ENCODE measurements at places on chromosomes 7 and 10.

GRCh38 chr7:47714669-47715607, 133.0 kb upstream of the TNS3 start:
- DNase-seq = no peak

DNA sequence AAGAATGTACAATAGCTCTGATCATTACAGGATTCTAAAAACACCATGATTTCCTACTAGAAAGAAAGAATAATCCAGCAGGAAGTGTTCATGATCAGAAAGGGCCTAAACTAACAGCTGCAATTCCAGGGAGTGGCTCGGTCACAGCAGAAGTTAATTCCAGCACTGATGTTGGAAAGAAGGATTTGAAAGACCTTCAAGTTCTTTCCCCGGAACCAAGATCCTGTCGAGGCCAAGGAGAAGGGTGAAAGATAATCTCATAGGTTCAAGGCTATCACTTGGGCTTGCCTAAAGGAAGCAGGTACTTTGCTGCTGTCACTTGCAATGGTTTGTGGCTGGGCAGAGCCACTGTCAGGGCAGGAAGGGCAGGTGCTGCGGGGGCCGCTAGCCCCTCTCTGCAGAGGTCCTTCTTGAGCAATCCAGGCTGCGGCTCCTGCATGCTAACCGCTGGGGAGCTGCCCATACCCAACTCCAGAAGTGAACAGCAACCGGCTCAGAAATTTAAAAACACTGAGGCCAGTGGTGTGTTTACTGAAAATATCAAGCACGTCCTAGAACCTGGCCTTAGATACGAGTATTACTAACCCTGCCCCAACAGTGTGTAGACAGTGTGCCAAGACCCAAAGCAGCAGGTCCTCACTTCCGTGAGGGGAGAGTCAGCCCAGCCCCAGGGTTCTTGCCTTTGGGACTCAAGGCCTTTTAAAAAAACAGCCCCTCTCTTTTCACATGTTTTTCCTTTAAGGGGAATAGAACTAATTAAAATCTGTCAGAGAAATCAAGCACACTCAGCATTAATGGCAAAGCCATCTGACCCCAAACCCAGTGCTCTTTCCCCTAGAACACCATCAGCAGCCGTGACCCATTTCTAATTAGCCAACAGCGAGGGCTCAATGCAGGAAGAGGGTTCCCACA, 76.8 kb downstream of the VIPR2 start:
- DNase-seq = no peak

DNA sequence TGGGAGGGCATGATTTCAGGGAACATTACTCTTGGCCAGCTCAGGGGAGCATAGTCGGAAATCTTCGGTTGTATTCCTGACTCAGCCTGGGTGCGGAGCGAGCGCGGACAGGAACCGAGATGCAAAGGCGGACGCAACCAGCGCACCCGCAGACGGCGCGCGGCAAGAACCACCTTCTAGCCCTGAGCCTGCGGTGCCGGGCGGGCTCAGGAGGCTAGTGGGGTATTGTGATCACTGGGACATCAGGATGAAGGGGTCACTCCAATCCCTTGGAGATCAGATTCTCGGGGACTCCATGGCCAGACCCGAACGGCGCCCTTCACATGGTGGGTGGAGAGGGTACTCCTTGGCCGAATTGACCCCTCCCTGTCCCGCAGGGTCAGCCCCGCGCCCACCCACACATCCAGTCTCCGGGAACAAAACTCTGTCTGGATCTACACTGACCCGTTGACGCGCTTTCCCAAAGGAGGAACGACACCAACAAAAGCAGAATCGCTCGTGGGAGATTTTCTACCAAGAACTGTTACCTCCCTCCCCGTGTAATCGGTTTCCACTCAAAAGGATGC, 730.5 kb downstream of the ZWINT start:
- DNase-seq = peak; percentile 56

DNA sequence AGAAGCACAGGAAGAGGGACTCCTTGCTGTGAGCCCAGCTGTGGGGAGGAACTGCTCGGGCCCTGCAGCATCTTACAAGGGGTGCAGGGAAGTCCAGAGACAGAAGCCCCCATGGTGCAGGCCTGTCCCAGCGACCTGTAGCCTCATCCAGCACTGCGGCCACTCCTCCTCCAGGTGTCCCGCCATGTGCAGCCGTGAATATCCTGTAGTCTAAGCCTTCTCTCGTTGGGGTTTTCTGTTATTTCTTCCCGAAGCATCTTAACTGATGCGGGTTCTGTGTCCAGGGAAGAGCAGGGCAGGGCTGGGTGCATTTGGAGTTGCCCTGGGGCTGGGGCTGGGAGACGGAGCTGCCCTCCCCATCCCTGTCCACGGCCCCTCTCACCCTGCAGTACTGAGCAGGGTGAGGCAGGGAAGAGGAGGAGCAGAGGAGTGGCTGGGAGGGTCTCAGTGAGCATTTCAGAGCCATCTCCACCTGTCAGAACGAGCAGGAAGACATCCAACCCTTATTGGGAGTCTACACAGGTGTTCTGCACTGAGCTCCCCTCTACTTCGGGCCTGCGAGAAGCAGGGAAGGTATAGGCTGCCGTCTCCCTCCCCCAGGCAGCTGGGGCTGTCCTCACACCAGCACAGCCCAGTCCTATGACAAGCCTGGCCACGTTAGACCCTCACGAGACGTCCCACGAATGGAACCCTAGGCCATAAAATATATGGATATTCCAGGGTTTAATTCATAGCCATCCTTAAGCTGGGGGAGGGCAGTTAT, 494.5 kb downstream of the DNAJB6 start:
- no peak for DNase-seq

GRCh38 chr10:73810735-73811465, 498 bp downstream of the NDST2 start:
- DNase-seq = no peak

GRCh38 chr10:96988426-96988825, 156.3 kb downstream of the LCOR start:
- no peak for DNase-seq

GRCh38 chr10:35334297-35334696, 2.0 kb upstream of the CCNY start:
- no peak for DNase-seq

All from right forelimb (tissue), 1 donor.